ENCODE measurements at places on chromosomes 4 and X. TPM values are rescaled to one million over a fixed set of nuclear protein-coding genes. Genes with fewer than 3 reads are reported as not detected.

The ASB5 gene
- 0.46 TPM for total RNA-seq

The GPR143 gene
- 1.1 TPM for total RNA-seq

The PPP1R2C gene
- not detected for total RNA-seq

The HS3ST1 gene
- 5.4 TPM for total RNA-seq

The PNCK gene
- total RNA-seq = 58.9 TPM

The MID1 gene
- total RNA-seq = 22.2 TPM

DNA sequence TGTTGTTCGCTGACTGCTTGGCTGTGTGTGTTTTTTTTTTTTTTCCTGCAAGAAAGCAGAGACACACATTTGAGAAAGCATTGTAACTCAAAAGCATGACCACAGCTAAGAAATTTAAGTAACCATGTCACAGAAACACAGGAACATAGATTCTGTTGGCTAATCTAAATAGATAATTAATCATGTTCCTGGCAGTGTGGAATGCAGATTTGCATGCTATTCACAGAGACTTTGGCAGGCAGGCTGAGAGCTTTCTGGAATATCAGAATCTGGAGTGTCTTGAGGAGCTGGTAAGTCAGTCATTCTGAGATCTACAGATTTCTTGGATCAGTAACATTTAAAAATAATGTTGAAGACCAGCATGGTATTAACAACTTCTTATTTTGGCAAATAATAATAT lies 33.2 kb upstream of the SMS start:
- DNase-seq = no peak

DNA sequence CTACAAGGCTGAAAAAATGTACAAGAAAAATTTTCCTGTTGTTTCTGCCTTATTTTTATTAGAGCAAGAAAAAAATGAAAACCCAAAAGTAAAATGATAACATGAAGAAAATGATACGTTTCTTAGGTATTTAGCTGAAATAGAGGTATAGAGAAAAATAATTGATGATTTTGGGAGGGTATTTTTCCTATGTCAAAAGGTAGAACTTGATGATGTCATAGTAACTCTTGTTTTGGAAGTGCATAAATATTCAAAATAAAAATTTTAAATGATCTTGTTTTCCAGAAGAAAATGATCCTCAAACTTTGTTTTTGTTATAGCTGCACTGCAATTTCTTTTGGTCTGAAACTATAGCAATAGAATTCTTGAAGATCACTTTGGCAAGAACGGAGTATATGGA lies 608.8 kb upstream of the BOD1L1 start:
- no peak for DNase-seq

DNA sequence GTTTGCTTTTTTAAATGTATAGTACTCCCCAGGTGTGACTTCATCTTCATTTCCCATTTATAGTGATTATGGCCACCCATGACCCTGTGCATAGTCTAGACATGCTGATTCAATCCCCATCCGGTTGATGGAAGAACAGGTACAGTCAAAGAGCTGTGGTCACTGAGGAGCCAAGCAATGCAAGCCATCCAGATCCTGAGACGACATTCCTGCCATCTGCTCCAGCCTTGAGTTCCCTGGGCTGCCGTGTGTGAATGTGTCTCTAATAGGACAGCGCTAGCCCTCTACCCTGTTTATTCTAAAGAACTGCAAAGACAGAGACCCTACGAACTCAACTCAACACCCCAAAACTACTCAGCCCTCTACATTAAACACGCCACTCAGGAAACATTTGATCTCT lies 1.7 kb downstream of the KCNIP4 start:
- DNase-seq = no peak

GRCh38 chrX:122622795-122623194 lies 561.3 kb upstream of the GRIA3 start:
- DNase-seq = no peak

GRCh38 chr4:184384810-184385557 lies 89.4 kb downstream of the IRF2 start:
- DNase-seq = no peak

DNA sequence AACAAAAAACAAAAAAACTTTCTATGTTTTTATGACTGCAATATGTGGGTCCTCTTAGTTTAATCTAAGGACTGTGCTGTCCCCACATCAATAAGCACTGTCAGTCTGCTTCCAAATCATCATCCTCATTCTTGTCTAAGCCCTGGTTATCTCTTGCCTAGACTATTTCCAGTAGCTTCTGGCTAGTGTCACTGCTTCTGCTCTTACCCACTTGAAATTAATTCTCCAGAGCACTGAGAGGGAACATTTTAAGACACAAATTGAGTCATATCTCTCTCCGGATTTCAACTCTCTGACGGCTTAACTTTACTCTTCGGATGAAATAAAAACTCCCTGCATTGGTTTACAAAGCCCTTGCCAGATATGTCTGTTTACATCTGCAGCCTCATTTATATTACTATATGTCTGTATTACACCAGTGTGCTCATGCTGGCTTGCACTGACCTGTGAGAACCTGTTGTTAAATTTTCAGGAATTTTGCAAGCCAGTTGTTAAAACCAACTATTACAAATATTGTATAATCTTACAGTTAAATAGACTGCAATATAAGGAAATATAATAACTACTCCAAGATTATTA lies 345.9 kb downstream of the ADGRL3 start:
- no peak for DNase-seq

DNA sequence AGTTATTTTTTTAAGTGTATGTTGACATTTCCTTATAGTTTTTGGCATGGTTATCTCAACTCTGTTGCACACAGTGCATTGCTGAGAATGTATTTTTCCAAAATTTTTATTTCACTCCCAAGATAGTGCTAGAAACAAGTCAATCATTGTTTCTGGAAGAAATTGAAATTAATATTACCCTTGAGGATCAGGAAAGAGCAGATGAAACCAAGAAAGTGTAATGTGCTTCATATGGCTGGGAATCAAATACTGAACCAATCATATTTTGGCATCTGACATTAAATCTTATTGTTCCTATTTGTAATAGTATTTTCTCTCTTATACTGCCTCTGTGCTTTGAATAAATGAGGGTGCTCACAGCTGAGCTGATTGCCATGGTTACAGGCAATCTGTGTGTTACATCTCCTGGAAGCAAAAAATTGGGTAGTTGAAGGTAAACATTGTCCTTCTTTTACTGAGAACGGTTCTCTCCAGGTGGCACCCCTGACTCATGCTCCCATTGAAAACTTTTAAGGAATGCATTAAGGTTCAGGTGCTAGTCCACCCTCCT lies 358.2 kb upstream of the NR3C2 start:
- DNase-seq = no peak

DNA sequence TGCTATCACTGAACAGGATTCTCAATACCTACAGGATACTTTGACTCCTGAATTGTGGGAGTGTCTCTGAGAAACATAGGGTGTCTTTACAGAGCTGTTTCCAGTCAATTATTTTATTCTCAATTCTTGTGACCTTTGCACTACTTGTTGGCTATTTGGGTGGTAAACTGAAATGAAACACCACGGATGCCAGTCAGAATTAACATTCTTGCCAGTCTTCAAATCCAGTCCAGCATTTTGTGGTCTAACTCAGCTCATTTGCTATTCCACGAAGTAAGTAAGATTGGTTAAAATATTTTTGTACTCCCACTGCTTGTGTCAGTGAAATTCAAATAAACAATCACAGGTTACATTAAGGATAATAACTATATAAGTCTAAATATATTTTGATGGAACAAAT lies 197.9 kb downstream of the ANKRD50 start:
- no peak for DNase-seq

DNA sequence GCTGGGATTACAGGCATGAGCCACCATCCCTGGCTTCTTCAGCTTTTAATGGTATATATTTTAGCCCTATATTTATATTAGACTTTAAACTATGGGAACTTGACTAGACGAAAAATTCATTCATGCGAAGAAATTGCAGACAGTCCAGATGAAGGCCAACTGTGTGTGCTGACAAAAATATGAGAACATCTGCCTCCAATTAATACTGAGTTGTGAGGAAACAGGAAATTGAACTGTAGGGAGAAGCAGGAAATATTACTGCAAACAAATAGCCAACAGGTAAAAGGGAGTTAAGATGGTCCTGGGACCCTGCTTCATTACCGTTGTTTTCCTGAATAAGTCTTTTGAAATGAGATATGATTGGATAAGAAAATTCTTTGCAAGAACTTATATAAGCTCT lies 26.3 kb downstream of the MGARP start:
- no peak for DNase-seq
